Karpas-422 (cell line): ENCODE measurements at places on chromosomes 13 and 19. TPM values are rescaled to one million over a fixed set of nuclear protein-coding genes. Genes with fewer than 3 reads are reported as not detected.

- no peaks in the 10 kb centered on the region for H3K36me3 ChIP-seq
- H3K4me1 ChIP-seq = no peaks in the 10 kb centered on the region
- no peak overlapping the region for H3K4me3 ChIP-seq
- no peak overlapping the region for H3K27ac ChIP-seq
These were observed 24.9 kb downstream of the ARHGEF7 start for GRCh38 chr13:111139873-111140561.

GRCh38 chr19:50461066-50461875 lies 15.0 kb upstream of the EMC10 start:
- H3K27ac ChIP-seq = peak overlapping the region; percentile 90
- DNase-seq = peak; percentile 93
- peaks cover 18% of the 10 kb centered on the region for H3K4me1 ChIP-seq
- H3K27me3 ChIP-seq = no peaks in the 10 kb centered on the region

DNA sequence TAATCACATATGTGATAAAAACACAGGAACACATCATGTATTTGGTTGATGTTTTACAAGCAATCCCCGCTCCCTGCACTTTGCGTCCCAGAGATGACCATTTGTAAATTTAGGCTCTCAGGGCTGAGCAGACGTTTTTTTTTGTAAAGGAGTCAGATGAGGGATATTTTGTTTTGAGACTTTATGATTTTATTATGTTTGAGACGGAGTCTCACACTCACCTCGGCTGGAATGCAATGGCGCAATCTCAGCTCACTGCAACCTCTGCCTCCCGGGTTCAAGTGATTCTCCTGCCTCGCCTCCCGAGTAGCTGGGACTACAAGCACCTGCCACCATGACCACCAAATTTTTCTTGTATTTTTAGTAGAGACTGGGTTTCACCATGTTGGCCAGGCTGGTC lies 1.4 kb downstream of the TLE6 start:
- H3K4me3 ChIP-seq = no peak overlapping the region
- H3K27ac ChIP-seq = no peak overlapping the region
- DNase-seq = no peak
- no peaks in the 10 kb centered on the region for H3K27me3 ChIP-seq
- H3K4me1 ChIP-seq = peaks cover 16% of the 10 kb centered on the region
- H3K36me3 ChIP-seq = no peaks in the 10 kb centered on the region

DNA sequence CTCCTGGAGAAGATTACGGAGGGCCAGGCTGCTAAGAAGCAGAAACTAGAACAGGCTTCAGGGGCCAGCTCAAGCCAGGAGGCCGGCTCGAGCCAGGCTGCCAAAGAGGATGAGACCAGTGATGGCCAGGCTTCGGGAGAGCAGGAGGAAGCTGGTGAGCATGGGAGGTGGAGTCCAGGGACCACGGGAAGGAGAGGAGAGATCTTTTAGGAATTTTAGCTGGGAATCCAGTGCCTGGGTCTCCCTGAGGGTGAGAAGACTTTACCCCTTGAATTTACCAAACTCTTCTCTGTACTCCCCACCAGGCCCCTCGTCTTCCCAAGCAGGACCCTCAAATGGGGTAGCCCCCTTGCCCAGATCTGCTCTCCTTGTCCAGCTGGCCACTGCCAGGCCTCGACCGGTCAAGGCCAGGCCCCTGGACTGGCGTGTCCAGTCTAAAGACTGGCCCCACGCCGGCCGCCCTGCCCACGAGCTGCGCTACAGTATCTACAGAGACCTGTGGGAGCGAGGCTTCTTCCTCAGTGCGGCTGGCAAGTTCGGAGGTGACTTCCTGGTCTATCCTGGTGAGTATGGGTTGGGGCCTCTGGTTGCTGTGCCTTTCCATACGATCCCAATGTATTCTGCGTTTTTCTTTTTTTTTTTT lies 824 bp downstream of the TSEN34 start:
- peaks cover 17% of the 10 kb centered on the region; the same call in 1 of the 2 replicates for H3K36me3 ChIP-seq
- no peaks in the 10 kb centered on the region for H3K27me3 ChIP-seq
- DNase-seq = no peak
- peak overlapping the region; percentile 73 for H3K4me3 ChIP-seq
- peaks cover 22% of the 10 kb centered on the region for H3K4me1 ChIP-seq

- no peak for DNase-seq
- H3K4me3 ChIP-seq = no peak overlapping the region
- no peaks in the 10 kb centered on the region for H3K4me1 ChIP-seq
- no peaks in the 10 kb centered on the region for H3K27me3 ChIP-seq
- H3K36me3 ChIP-seq = no peaks in the 10 kb centered on the region
These were observed 353.1 kb downstream of the EFNB2 start for GRCh38 chr13:106182404-106182803.

- no peaks in the 10 kb centered on the region for H3K27me3 ChIP-seq
- no peak overlapping the region for H3K4me3 ChIP-seq
- no peak overlapping the region for H3K27ac ChIP-seq
- DNase-seq = no peak
- no peaks in the 10 kb centered on the region for H3K4me1 ChIP-seq
These were observed 152.6 kb upstream of the HTR2A start for GRCh38 chr13:47049276-47049989.

CLC gene
- not detected in 2 replicates for total RNA-seq

TNFRSF19 gene
- not detected in 2 replicates for total RNA-seq

MBD3L2 gene
- not detected in 2 replicates for total RNA-seq

EHD2 gene
- total RNA-seq = not detected in 2 replicates

TSPAN16 gene
- not detected in 2 replicates for total RNA-seq

ZNF726 gene
- 6.0 and 19.3 TPM in 2 replicates for total RNA-seq

LRRC4B gene
- not detected in 2 replicates for total RNA-seq
